Activated T-cell treated with anti-CD3 and anti-CD28 coated beads, Interleukin-2, amount 50 U/mL, for 72 hours (primary cell): ENCODE measurements at places on chromosomes 12 and 14. TPM values are rescaled to one million over a fixed set of nuclear protein-coding genes. Genes with fewer than 3 reads are reported as not detected.

DNA sequence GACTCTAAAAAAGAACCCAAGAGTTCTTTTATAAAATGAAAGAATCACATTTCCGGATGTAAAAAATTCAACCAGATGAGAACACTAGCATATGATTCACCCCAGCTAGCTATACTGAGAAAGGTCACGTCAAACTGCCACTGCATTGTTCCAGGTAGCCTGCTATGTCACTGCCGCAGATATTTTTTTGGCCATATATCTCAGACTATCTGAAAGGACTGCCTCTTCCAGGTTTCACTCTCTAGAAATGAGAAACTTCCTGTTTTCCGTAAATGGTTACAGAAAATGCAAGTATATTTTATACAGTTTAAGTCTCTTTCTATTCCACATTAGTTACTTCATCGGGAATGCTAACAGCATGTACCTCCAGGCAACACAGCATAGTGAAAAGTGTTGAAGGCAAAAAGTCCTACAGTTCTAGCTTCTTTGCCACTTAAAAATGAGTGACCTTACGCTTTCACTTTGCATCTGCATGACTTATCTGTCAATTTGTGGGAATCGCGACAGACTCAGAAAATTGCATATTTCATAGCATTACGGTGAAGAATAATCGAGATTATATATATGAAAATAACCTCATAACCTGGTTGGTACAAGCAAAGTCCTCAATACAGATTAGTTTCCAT lies 105.2 kb downstream of the MED13L start:
- peak overlapping the region; percentile 98 for H3K4me3 ChIP-seq
- H3K4me1 ChIP-seq: peaks cover 67% of the 10 kb centered on the region
- H3K27me3 ChIP-seq: no peaks in the 10 kb centered on the region
- no peaks in the 10 kb centered on the region for H3K36me3 ChIP-seq
- peak overlapping the region; percentile 100 for H3K27ac ChIP-seq

- peaks cover 29% of the 10 kb centered on the region for H3K4me1 ChIP-seq
- H3K36me3 ChIP-seq: no peaks in the 10 kb centered on the region
- no peak overlapping the region for H3K4me3 ChIP-seq
Observed at GRCh38 chr12:113049976-113050742, 6.4 kb upstream of the DTX1 start.

- no peaks in the 10 kb centered on the region for H3K27me3 ChIP-seq
- H3K27ac ChIP-seq: peak overlapping the region; percentile 93
- H3K36me3 ChIP-seq: peaks cover 27% of the 10 kb centered on the region
- no peak for DNase-seq
- H3K4me1 ChIP-seq: peaks cover 83% of the 10 kb centered on the region
Observed at GRCh38 chr14:100070310-100070709, 5.1 kb downstream of the EVL start.

GRCh38 chr12:78038541-78038940 lies 207.8 kb downstream of the NAV3 start:
- no peak for DNase-seq
- no peaks in the 10 kb centered on the region for H3K4me1 ChIP-seq
- H3K27ac ChIP-seq: no peak overlapping the region
- H3K27me3 ChIP-seq: no peaks in the 10 kb centered on the region

- H3K27ac ChIP-seq: peak overlapping the region; percentile 38
- no peak for DNase-seq
Observed at GRCh38 chr14:71408362-71409030, 501.2 kb downstream of the PCNX1 start.

DNA sequence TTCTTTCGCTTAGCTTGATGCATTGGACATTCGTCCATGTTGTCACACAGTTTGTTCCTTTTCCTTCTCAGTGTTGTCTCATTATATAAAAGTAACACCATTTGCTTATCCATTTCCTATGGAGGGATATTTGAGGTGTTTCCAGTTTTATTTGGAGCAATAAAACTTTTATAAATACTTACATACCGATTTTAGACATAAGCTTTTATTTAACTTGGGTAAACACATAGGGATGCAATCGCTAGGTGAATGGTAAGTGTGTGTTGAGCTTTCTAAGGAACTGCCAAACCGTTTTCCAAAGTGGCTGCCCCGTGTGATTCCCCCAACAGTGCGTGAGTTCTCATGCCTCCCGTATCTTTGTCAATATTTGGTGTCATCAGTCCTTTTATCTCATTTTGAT lies 95.2 kb upstream of the DYNC1H1 start:
- no peak for DNase-seq
- H3K4me3 ChIP-seq: no peak overlapping the region
- peaks cover 52% of the 10 kb centered on the region for H3K4me1 ChIP-seq
- H3K36me3 ChIP-seq: peaks cover 16% of the 10 kb centered on the region
- no peak overlapping the region for H3K27ac ChIP-seq
- no peaks in the 10 kb centered on the region for H3K27me3 ChIP-seq

DNA sequence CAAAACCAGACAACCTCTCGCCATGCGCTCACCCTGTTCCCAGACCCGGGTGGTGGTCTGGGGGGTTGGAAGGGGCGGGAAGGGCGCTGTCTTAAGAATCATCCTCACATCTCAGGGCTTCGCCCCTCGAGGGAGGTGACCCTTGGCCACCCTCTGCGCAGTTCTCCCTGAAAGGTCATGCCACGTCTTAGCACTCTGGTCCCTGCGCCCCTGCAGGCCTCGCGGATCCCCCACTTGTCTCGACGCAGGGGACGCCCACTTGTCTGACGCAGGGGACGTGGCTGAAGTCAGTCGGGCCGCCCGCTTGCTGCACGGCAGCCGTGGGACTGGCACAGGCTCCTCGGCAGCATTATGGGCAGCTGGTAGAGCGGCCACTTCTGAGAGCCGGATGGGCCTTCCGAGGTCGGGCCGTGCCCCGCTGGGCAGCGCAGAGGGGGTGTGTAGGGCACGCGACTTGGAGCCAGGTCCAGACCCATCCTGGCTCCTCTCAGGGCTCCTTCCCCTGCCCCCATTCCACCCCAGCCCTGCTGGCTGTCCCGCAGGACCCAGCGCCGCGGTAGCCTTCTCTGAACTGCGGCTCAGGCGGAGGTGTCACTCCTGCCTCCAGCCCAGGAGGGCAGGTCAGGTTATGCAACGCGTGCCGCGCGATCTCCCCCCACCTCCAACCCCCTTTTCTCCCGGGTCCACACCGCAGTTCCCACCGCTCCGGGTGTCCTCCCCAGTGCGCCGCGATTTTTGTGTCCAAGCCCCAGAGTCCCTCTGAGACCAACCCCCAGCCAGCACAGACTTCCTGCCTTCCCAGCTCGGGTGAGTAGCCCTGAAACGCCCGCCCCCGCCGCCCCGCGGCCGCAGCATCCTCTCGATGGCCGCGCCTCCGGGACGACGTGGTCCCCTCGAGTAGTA lies 40.9 kb upstream of the CAPRIN2 start:
- H3K4me1 ChIP-seq: peaks cover 16% of the 10 kb centered on the region
- peak overlapping the region; percentile 79 for H3K4me3 ChIP-seq
- peak; percentile 81 for DNase-seq
- peaks cover 3% of the 10 kb centered on the region for H3K36me3 ChIP-seq
- no peak overlapping the region for H3K27ac ChIP-seq

DNA sequence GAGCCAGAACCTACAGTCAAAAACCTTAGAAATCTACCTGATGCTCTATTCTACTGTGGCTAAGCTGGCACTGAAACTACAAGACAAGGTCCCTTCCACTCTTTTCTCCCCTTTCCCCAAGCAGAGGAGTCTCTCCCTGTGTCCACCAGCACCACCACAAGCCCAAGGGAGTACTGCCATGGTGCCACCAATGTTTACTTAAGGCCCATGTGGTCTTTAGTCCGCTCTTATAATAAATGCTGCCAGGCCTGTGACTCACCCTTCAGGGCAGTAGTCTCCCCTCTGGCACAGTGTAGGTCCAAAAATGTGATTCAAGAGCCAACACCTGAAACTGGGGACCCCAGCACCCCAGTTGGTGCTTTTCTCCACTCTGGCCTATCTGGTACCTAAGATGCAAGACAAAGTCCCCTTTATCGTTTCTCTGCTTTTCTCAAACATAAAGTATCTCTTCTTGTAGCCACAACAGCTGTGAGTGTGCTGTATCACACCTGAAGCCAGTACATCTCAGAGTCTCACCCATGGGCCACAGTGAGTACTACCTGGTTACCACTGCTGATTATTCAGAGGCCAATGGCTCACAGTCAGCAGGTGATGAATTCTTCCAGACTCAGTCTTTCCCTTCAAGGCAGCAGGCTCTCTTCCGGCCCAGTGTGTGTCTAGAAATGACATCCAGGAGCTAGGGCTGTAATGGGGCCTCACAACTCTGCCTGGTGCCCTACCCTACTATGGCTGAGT lies 29.3 kb downstream of the SLC38A2 start:
- no peak for DNase-seq
- H3K27ac ChIP-seq: no peak overlapping the region
- no peaks in the 10 kb centered on the region for H3K27me3 ChIP-seq
- H3K36me3 ChIP-seq: no peaks in the 10 kb centered on the region
- peaks cover 10% of the 10 kb centered on the region for H3K4me1 ChIP-seq
- no peak overlapping the region for H3K4me3 ChIP-seq

GRCh38 chr12:104677441-104678089 lies 220.8 kb downstream of the CHST11 start:
- H3K27ac ChIP-seq: peak overlapping the region; percentile 62
- no peak overlapping the region for H3K4me3 ChIP-seq
- H3K4me1 ChIP-seq: peaks cover 54% of the 10 kb centered on the region
- DNase-seq: no peak
- no peaks in the 10 kb centered on the region for H3K27me3 ChIP-seq
- no peaks in the 10 kb centered on the region for H3K36me3 ChIP-seq

GRCh38 chr12:49403971-49404450 lies 36.7 kb downstream of the SPATS2 start:
- DNase-seq: no peak
- no peak overlapping the region for H3K4me3 ChIP-seq
- H3K4me1 ChIP-seq: no peaks in the 10 kb centered on the region
- no peaks in the 10 kb centered on the region for H3K27me3 ChIP-seq

DNA sequence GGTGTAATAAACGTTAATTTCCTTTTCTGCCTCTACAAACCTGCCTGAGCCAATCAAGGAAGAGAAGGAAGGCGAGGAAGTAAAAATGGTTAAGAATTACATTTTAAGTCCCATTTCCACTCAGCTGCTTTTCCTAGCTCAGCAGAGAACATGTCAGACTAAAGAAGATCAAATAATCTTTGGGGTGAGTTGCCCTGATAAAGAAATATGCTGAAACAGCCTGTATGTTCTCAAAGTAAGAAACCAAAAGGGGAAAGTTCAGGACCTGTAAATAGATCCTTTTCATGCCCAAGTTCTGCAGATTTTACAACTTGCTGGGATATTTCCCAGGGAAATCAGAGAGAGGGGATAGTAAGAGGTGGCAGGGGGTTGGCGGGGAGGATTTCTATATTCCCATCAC lies 55.5 kb downstream of the PHLDA1 start:
- H3K27me3 ChIP-seq: no peaks in the 10 kb centered on the region
- peak overlapping the region; percentile 34 for H3K27ac ChIP-seq
- H3K4me1 ChIP-seq: peaks cover 69% of the 10 kb centered on the region
- no peak for DNase-seq

- no peak for DNase-seq
- peaks cover 17% of the 10 kb centered on the region for H3K27me3 ChIP-seq
- H3K4me3 ChIP-seq: no peak overlapping the region
- H3K36me3 ChIP-seq: peaks cover 2% of the 10 kb centered on the region
- H3K4me1 ChIP-seq: peaks cover 67% of the 10 kb centered on the region
Observed at GRCh38 chr12:116918464-116918863, 7.7 kb downstream of the FBXW8 start.

DNA sequence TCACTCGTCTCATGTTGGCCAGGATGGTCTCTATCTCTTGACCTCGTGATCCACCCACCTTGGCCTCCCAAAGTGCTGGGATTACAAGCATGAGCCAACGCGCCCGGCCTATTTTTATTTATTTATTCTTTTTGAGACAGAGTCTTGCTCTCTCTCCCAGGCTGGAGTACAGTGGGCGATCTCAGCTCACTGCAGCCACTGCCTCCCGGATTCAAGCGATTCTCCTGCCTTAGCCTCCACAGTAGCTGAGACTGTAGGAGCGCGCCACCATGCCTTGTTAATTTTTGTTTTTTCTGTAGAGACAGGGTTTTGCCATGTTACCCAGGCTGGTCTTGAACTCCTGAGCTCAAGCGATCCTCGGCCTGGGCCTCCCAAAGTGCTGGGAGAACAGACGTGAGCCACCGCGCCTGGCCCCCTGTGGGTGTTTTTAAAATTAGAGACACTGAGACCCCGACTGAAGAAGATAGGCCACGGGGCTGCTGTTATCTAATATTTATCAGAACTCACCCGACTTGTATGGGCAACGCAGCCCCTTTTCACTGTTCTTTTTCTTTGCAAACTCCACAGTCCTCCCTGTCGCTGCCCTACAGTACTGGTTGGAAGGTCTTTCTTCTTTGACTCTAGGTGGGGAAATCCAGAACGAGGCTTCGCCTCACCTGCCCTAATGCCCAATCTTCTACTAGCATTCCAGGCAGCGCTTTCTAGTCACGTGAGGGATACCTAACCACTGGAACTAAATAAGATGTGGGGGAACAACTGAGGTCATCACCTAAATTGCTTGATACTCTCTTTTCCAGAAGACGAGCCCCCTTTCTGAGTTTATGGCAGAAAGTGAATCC lies 1.4 kb upstream of the GABARAPL1 start:
- H3K4me1 ChIP-seq: peaks cover 32% of the 10 kb centered on the region
- no peak overlapping the region for H3K27ac ChIP-seq
- no peaks in the 10 kb centered on the region for H3K36me3 ChIP-seq

DNA sequence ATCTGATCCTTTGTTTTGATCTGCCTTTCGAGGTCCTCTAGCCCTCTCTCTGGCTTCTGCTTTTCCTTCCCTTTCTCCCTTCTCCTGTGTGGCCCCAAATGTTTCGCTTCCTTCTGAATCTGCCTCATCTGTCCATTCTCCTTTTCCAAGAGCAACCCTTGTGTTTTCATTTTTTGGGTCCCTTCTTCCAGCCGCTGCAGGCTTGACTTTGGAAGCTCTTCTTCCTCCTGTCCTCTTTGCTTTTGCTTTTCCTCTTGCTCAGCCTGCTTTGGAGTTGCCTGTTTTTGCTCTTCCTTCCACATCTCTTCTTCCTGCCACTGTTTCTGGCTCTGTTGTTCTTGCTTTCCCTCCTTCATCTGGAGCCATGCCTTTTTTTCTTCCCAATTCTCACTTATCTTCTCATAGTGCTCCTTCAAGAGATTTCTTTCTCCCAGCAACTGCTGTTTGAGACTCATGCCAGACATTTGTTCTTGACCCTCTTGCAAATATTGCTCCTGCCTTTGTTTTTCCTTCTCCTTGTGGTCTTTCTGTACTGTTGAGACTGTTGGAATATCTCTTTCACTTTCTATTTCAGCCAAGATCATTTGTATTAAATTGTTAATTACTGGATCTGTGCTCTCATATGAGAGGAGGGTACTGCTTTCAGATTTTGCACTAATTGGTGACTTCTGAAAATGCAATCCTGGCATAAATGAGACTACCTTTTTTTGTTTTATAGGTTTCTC lies 42.4 kb downstream of the FAM186A start:
- no peaks in the 10 kb centered on the region for H3K27me3 ChIP-seq
- H3K36me3 ChIP-seq: no peaks in the 10 kb centered on the region
- H3K4me3 ChIP-seq: no peak overlapping the region
- H3K4me1 ChIP-seq: no peaks in the 10 kb centered on the region

- peaks cover 2% of the 10 kb centered on the region for H3K36me3 ChIP-seq
- no peak overlapping the region for H3K27ac ChIP-seq
- no peaks in the 10 kb centered on the region for H3K4me1 ChIP-seq
- H3K27me3 ChIP-seq: no peaks in the 10 kb centered on the region
- H3K4me3 ChIP-seq: no peak overlapping the region
Observed at GRCh38 chr12:18391151-18391550, 129.8 kb downstream of the PIK3C2G start.

The AICDA gene
- not detected for total RNA-seq

The CHD8 gene
- total RNA-seq: 107 TPM

The NOS1 gene
- not detected for total RNA-seq

The ETNK1 gene
- 88.9 TPM for total RNA-seq

The CTSG gene
- not detected for total RNA-seq

The PIK3C2G gene
- not detected for total RNA-seq

The SLC17A8 gene
- not detected for total RNA-seq

The CMKLR1 gene
- total RNA-seq: not detected

The C12orf57 gene
- 301 TPM for total RNA-seq

The BICDL1 gene
- 154 TPM for total RNA-seq

The KRT71 gene
- not detected for total RNA-seq

The PTPRB gene
- not detected for total RNA-seq
